ENCODE measurements at places on chromosomes 2 and 18. TPM values are rescaled to one million over a fixed set of nuclear protein-coding genes. Genes with fewer than 3 reads are reported as not detected.

Gene TUBB8B
- not detected for polyA plus RNA-seq

Gene LONRF2
- polyA plus RNA-seq: 0.24 TPM

Gene NYAP2
- polyA plus RNA-seq: not detected

Gene TLX2
- polyA plus RNA-seq: not detected
